Stimulated activated CD8-positive, alpha-beta memory T cell treated with anti-CD3 and anti-CD28 coated beads, Interleukin-7, amount 100 ng/mL, for 1 hour (primary cell): ENCODE measurements at places on chromosomes 2 and 18.

DNA sequence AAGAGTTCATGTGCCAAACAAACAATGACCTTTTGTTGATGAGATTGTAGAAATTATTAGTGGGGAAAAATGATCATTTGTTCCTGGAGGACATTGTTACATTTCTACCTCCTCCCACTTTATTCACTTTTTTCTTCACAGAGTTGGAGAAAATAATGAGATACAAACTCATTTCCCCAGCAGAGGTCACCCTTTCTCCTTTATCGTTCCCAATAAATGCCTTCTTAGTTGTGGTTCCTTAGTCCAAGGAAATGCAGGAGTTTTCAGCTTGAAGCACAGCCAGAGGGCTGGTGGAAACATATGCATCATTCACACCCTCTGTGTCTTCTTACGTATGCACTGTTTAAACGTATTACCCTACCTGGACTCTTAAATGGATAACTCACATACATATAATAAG, 108.8 kb downstream of the SLC4A3 start:
- no peak for DNase-seq

DNA sequence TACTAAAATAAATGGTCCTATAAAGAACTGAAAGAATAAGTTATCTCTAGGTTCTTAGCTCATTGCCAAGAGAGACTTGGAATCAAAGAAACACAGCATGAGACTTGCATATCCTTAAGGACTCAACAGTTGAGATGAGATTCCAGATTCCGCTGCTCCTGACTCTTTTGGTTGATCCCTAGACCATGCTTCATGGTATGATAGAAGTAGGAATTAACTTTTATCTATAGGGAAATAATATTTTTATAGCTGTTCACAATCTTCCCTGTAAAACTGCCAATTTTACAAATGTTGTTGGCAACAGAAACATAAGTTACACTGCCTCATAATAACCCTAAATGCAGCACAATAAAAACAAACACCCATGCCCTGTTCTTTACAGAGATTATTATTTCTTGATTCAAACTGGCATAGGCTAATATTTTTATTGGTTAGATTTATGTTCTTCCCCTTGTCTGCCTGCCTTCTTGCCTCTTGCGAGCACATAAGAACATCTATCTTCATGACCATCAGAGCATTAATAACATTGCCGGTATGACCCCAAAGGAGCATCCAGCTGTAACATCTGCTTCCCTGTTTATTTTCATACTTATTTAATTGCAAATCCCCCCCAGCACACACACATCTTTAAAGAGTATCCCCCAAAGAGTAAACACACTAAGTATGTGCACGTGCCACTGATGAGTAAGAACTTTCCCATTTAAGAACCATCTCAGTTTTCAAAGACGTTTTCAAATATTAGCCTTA, 735.7 kb upstream of the SLC8A1 start:
- DNase-seq, result no peak

- DNase-seq, result no peak
Measured at GRCh38 chr2:51220606-51221005, 188.7 kb upstream of the NRXN1 start.

DNA sequence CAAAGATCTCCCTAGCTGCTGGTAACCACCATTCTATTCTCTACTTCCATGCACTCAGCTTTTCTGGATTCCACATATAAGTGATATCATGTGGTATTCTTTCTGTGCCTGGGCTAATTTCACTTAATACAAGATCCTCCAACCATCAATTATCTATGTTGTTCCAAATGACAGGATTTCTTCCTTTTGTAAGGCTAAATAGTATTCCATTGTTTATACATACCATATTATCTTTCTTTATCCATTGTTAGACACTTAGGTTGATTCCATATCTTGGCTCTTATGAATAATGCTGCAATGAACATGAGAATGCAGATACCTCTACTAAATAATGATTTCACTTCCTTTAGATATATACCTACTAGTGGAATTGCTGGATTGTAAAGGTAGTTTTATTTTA, 66.2 kb downstream of the ROCK2 start:
- DNase-seq, result no peak

- DNase-seq, result no peak
Measured at GRCh38 chr2:172370821-172371455, 56.4 kb upstream of the ITGA6 start.

- DNase-seq, result no peak
Measured at GRCh38 chr2:33782395-33783230, 183.5 kb upstream of the FAM98A start.

GRCh38 chr2:108787216-108787541, 608 bp downstream of the CCDC138 start:
- no peak for DNase-seq

DNA sequence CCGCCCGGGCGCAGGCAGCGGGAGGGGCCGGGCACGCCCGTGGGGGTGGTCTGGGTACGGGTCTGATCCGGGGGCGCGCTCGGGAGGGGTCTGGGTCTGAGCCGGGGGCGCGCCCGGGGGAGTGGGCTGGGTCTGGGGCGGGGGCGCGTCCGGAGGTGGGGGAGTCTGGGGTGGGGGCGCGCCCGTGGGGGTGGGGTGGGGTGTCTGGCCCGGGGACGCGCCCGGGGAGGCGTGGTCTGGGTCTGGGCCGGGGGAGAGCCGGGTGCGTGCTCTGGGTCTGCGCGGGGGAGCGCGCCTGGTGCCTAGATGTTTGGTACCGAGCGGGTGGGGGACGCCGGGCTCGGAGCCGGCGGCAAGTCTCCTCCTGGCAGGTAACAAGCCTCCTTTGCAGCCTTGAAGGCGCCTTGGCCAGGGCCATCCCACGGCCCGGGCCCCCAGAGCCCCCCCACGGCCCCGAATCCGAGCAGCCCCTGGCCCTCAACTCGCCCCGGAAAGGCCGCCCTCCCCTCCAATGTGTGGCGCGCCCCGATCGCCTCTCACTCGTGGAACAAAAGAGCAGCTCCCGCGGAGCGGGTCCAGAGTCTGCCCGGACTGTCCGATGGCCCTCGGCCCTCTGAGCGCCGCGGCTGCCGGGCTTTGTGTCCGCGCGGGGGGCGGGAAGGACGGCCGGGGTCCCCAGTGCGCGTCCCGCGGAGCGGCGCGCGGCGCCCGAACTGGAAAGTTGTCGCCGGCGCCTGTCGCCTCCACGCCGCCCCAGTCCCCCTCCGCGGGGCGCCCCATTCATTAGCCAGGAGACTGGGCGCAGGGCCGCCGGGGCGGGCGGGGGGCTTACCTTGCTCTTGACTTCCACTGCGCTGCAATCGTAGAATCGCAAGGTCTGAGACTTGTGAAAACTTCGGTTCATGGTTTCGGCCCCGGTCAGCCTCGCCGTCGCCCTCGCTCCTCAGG, 595 bp downstream of the PARD6G start:
- DNase-seq, result no peak

- DNase-seq, result no peak
Measured at GRCh38 chr2:135913727-135914365, 37.6 kb upstream of the MCM6 start.

GRCh38 chr2:101265893-101266499, 13.3 kb downstream of the CNOT11 start:
- DNase-seq, result no peak

DNA sequence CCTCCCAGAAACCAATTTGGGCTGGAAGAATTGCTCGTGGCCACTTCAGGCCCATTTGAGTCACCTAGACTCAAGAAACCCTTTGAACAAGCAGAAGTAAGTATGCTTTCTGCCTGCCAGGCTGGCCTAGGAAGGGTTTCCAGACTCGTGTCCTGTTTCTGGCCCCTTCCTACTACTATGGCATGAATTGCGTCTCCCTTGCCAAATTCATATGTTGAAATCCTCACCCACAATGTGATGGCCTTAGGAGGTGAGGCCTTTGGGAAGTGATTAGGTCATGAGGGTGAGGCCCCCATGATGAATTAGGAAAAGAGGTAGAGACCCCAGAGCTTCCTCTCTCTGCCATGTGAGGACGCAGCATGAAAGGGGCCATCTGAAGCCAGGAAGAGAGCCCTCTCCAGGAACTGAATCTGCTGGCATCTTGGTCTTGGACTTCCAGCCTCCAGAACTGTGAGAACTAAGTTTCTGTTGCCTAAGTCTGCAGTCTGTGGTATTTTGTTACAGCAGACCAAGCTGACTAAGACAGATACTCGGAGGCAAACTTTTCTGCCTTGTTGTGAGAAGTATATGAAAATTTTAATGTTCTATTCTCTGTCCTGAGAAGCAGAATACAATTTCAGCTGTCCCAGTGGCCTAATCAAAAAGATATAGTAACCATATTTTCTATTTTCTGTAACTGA, 13.1 kb downstream of the GPR45 start:
- DNase-seq, result no peak

DNA sequence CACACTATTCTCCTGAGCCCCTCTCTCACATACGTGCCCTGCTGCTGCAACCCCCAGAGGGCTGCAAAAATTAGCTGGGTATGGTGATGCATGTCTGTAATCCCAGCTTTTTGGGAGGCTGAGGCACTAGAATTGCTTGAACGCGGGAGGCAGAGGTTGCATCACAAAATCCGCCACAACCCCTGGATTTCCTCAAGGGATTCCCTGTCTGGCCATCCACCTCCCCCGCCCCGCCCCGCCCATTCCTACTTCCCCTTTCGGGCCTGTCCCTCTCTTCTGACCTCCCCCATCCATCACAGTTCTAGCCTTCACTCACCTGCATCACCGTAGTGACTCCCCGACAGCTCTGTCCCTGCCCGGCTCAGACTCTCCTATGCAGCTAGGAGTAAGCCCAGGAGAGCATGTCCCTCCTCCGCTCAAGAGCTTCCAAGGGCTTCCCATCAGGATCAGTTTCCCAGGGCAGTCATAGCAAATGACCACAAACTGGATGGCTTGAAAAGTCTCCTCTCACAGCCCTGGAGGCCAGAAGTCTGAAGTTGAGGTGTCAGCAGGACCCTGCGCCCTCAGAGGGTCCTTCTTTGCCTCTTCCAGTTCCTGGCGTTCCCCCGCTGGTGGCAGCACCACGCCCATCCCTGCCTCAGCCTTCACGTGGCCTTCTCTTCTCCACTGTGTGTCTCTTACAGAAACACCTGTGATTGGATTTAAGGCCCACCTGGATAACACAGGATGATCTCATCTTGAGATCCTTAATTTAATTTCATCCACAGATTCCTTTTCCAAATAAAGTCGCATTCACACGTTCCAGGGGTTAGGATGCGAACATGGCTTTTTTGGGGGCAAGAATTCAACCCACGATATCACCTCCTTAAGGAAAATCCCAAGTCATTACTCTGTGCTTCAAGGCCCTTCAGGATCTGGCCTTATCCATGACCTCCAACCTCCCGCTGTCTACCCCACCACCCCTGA, 58.5 kb downstream of the HS1BP3 start:
- DNase-seq, result no peak

- no peak for DNase-seq
Measured at GRCh38 chr2:179349670-179350303, 85.2 kb upstream of the SESTD1 start.

DNA sequence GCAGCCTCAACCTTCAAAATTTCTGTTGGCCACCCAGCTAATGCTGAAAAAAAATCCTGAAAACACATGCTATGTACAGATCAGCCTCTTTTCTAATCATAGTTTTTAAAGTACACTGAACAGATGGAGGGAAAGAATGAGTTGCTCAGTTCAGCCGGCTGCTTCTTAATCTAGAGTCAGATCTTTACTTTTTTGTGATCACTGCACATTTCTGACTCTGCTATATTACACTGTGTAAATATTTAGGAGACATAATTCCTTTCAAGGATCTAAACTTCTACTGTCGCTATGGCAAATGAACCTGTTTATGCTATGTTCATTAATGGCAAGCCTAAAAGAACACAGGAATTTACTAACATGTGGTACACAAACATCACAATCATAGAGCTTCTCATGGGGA, 114.2 kb downstream of the SRBD1 start:
- DNase-seq, result no peak

GRCh38 chr18:22346953-22347605, 70.6 kb downstream of the CTAGE1 start:
- no peak for DNase-seq

GRCh38 chr18:60100778-60101177, 201.0 kb downstream of the PMAIP1 start:
- no peak for DNase-seq

- no peak for DNase-seq
Measured at GRCh38 chr2:154952346-154952980, 254.0 kb downstream of the KCNJ3 start.

GRCh38 chr18:36499938-36500337, 202.4 kb downstream of the FHOD3 start:
- no peak for DNase-seq

DNA sequence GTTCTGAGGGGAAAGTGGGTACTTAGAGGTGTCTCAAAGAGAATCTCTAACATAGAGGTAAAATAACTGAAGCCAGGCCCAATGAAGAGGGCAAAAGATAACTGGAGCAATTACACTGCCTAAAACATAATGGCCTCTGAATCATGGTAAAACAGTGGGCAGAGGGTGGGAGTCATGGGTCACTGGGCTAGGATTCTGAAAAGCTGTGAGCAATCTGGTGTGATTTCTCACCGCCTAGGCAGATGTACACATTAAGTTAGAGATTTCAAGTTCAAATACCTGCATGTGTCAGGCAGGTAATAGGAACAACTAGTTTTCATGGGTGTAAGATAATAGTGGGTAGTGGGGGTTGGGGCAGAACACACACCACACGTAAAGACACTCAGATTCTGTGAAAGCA, 45.6 kb downstream of the INSIG2 start:
- DNase-seq, result no peak

DNA sequence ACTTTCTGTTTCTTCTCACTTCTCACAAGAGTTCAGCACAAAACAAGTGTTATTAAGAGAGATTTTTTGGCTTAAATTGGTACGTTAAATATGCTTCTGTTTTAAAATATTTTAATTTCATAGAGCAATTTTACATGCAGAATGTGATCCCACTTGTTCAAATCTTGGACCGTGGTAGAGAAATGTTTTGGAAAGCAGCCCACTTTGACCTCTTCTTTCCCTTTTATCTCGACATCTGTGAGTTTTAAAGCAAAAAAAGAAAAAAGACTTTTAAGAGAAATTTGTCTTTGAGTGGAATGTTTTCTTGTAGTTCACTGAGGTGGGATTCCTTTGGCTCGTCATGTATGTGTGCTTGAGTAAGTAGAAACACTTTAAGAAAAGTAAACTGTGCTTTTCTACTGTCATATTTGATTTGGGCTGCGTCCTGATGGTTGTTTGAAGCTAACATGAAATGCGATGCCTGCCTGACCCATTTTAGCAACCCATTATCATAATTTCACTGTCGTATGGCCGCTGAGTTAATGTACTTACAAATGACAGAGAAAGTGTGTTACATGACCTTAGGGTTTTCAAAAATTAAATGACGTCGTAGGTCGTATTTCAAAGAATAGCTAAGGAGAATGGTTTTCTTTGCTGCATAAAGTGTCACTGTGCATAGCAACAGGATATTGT, 54.5 kb downstream of the TSHZ1 start:
- DNase-seq, result no peak

GRCh38 chr2:37281916-37282315, 42.7 kb downstream of the PRKD3 start:
- DNase-seq, result no peak

- DNase-seq, result no peak
Measured at GRCh38 chr2:120879431-120880295, 144.0 kb downstream of the GLI2 start.
